ENCODE measurements at places on chromosomes 16 and 17. TPM values are rescaled to one million over a fixed set of nuclear protein-coding genes. Genes with fewer than 3 reads are reported as not detected.

The PYDC1 gene
- 1.6 TPM for polyA plus RNA-seq

The PDF gene
- 2.8 TPM for polyA plus RNA-seq

The MYBBP1A gene
- 22.4 TPM for polyA plus RNA-seq

The BIRC5 gene
- polyA plus RNA-seq = 17.8 TPM

The TPPP3 gene
- 426 TPM for polyA plus RNA-seq

The CTRB2 gene
- polyA plus RNA-seq = not detected

The FA2H gene
- not detected for polyA plus RNA-seq

The KRTAP1-4 gene
- not detected for polyA plus RNA-seq

The DNAI2 gene
- not detected for polyA plus RNA-seq

The C17orf78 gene
- polyA plus RNA-seq = not detected

The COPS3 gene
- polyA plus RNA-seq = 77.9 TPM

The KRT39 gene
- polyA plus RNA-seq = 4.1 TPM

The ADGRG3 gene
- 0.20 TPM for polyA plus RNA-seq

The HOXB9 gene
- 0.40 TPM for polyA plus RNA-seq

The ALDOC gene
- polyA plus RNA-seq = 1.7 TPM

The CCDC78 gene
- 1.5 TPM for polyA plus RNA-seq

The SLC25A10 gene
- polyA plus RNA-seq = 2.4 TPM

The MYL11 gene
- 7,546 TPM for polyA plus RNA-seq

The PHOSPHO1 gene
- polyA plus RNA-seq = 11.9 TPM

The PTGES3L gene
- 17.2 TPM for polyA plus RNA-seq

The SLC16A6 gene
- 0.50 TPM for polyA plus RNA-seq

The MEFV gene
- 0.20 TPM for polyA plus RNA-seq

The NGFR gene
- polyA plus RNA-seq = 26.1 TPM

The ELMO3 gene
- 1.5 TPM for polyA plus RNA-seq

The HSD17B1 gene
- polyA plus RNA-seq = not detected

The DNAH2 gene
- not detected for polyA plus RNA-seq
